ENCODE measurements at places on chromosomes 7 and 10.

GRCh38 chr7:84091318-84091717, 103.3 kb downstream of the SEMA3A start:
- DNase-seq, result no peak

DNA sequence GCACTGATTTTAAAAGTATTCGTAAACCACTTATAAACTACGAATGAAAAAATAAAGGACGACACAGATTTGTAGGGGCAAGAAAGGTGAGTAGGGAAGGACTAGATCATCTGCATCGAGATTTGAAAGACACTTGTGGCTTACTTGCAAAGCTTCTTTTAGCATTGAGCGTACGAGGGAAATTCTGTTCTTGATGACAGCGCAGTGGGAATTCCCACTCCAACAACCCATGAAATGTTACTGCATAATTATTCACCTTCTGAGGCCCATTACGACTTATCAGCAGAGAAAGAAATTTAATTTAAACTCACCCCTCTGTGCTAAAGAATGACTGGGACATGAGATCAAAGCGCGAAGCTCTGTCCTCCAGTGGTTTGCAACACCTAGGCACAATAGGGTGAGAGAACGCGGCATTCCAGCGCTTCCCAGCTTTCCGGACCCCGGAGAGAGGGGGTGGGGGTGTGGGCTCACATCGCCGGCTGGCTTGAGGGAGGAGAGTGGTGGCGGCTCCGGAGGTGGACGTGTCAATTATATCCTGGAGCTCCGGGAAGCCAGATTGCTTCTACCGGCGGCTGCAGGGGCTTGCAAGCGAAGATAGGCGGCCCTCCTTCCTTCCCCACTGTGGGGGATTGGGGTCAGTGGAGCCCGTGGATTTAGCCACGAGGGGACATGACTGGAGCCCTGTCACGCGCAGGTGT, 10.3 kb downstream of the SP8 start:
- DNase-seq, result no peak

DNA sequence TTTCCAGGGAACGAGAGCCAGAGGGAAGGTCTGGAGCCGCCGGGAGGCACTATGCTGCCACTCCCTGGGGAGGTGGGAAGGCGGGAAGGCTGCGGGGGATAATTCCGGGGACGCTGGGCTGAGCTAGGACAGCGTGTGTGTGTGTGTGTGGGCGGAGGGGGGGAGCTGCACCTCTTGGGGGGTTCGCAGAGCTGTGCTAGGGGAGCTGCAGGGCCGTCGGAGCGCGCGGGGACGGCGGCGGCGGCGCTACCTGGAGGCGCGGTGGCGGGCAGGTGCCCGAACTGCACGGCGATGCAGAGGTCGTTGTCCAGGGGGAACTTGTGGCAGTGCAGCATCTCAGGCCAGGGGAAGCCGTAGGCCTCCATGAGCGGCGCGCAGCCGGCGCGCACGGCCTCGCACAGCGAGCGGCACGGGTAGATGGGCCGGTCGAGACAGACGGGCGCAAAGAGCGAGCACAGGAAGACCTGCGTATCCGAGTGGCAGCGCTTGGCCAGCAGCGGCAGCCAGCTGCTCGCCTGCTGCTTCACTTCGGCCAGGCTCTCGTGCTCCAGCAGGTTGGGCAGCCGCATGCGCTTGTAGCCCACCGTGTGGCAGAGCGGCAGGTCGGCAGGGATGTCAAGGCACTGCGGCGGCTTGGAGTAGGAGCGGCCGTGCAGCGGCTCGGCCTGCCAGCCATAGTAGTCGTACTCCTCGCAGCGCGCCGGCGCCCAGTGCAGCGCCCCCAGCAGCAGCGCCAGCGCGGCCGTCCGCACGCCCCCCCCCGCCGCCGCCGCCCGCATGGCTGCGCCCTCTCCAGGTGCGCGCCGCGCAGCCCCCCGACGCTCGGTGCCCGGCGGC, 526 bp downstream of the SFRP5 start:
- no peak for DNase-seq

- DNase-seq, result no peak
Measured at GRCh38 chr7:141686670-141687069, 15.3 kb downstream of the DENND11 start.

DNA sequence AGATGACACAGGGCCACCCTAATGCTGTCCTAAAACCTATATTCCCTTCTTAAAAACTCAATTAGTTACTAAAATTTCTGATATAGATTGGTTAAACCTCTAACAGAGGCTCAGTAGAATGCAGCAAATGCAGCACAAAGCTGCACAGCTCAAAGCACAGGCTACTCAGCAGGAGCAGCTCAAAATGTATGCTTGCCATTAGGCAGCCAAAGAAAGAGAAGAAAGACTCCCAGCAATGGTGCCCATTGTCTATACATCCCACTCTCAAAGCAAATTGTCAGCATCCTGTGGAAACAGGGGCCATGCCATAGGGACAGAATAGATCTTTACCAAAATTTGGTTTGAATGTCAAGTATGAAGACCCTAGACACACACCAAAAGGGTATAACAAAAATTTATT, 73.5 kb downstream of the TFPI2 start:
- DNase-seq, result no peak

- no peak for DNase-seq
Measured at GRCh38 chr7:39656415-39656814, 33.0 kb downstream of the RALA start.

DNA sequence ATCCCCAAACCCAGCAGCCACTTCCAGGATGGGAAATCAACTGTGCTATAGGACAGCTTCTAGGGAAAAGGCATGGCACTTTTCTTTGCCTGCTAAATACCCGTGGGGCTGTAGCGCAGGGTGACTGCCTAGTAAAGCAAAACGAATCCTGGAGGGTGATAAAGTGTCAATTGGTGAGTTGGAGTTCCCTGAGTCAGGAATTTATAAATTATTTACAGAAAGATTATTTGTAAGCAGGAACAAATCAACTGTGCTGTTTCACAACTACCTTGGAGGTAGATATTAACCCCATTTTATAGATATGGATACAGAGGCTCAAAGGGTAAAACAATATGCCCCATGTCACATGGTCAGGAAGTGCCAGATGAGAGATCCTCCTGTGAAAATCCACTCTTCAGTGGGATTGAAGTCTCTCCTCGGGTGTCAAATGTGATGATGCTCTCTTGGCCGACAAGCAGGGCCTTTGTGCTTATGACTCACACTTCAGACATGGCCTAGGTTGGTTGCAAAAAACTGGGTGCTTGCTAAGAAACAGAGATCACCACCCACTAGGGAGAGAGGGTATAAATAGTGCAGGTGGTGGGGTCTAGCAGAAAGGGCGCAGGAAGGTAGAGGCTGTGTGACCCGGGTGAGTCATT, 383.2 kb upstream of the ZMIZ1 start:
- no peak for DNase-seq

DNA sequence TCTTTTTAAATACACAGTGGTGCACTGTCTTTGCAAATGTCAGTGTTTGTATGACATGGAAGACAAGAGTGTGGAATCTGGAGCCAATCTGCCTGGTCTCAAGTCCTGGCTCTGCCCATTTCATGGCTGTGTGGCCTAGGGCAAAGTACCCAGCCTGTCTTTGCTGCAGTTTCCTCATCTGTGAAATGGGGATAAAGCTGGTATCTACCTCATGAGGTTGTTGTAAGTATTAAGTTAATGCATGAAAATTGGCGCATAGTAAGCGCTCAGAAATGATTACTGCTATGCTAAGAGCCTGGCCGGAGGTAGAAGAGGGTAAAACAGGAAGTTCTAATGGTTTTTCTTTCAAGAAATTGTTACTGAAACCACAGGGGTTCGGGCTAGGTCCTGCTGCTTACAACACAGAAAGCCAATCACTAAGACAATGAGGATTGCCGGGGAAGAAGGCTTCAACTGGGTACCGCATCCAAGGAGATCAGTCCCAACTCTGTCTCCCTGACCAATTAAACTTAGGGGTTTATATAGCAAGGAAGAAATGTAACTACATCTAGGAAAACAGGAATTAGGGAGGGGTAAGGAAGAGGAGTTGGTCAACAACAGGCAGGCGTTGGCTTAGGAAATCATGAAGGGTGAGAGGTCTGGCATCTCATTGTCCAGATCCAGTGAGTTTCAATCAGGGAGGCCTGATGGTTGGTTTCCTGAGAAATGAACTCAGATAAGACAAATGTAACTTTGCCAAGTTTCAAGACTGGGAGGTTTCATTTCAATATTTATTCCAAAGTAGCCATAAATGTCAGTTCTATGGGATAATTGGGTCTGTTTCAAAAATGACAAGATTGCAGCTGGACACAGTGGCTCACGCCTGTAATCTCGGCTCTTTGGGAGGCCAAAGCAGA, 57.0 kb downstream of the CHST3 start:
- DNase-seq, result no peak

GRCh38 chr10:5484205-5484604, 15.2 kb downstream of the CALML5 start:
- DNase-seq, result peak; percentile 99

DNA sequence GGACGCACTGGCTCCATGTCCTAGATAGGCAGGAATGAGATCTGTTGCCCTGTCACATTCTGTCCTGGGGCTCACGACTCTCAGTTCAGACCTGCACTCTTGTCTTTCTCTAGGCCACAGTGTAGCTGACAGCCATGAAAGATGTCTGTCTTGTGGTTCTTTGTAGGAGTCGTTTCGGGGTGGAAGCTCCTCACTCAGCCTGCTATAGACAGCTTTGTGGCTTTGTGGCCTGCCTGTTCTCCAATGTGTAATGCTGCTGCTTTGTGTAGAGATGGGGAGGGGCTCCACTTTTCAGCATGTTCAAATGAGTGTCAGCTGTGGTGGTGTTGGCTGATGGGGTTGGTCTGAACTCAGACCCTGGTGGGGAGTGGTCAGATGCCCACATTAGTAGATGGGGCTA, 410.7 kb downstream of the ACTR3B start:
- no peak for DNase-seq

DNA sequence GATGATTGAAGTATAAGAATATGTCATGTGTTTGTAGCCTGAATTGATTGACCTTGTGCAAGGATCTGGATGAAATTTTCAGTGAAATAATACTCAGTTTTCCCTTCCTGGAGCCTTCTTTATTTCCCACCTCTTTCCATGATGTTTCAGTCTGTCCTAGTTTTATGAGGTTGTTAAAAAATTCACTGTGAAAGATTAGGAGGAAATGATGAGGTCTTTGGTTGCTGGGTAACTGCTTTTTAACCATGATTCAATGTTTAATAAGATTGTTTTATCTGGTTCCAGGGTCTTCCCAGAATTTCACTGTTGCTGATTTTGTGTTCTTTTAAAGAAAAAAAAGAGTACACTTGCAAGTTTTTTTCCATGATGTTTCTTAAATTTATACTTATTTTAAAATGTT, 221.5 kb downstream of the MBL2 start:
- DNase-seq, result no peak

DNA sequence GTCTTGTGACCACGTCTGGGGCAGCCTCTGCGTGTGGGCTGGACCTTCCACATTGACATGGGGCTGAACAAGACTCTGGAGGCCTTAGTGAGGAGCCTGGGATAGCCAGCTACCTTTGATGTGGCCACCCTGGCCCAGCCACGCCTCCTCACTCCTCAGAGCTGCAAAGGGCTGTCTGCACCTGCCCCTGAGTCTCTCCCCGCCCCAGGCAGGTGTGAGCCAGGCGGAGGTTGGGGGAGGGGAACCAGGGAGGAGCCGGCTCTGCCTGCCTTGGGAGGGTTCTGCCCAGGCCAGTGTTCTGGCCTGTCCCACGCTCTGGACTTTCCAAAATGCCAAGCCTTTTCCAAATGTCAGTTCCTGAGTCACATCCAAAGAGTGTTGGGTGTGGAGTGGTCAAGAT, 72.2 kb downstream of the GTF2IRD1 start:
- DNase-seq, result peak; percentile 36

- no peak for DNase-seq
Measured at GRCh38 chr7:139876622-139877283, 47.7 kb downstream of the TBXAS1 start.

- DNase-seq, result no peak
Measured at GRCh38 chr10:127415901-127416581, 133.1 kb upstream of the NPS start.

GRCh38 chr7:37943905-37944736, 23.7 kb downstream of the EPDR1 start:
- peak; percentile 51 for DNase-seq

DNA sequence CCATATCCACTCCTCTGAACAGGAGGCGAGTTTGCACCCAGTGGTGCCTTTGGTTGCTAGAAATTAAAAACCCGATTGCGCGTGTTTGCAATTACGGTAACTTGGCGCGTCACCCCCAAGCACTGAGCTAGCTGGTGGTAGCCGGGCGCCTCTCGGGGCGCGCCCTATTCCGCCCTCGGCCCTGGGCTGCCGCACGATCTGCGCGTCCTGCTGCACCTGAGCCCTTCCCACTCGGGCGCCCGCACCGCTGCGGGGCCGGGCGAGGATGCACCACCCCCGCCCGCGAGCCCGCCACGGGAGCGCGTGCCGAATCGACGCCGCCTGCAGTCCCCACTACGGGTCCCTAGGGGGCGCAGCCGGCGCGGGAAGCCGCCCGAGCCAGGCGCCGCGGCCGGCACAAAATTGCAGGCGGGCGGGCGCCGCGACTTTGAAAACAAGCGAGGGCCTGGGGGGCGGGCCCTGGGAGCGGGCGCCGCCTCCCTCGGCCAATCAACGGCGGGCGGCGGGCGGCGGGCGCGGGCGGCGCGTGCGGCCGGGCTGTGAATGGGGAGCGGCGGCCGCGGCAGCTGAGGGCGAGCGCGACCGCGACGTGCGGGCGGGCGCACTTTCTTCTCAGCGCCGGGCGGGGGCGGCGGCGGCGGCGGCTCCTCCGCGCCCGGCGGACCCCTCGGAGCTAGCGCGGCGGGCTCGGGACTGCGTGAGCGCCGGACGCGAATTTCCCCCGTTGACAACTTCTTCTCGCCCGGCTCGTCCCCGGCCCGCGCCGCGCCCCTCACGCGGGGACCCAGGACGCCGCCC, at the start of gene SDK1:
SDK1 (plus strand) TSS at position 602 of the 798 bp plus-strand sequence. CDS start 335 bp downstream, outside the sequence.
- peak; percentile 44 for DNase-seq

DNA sequence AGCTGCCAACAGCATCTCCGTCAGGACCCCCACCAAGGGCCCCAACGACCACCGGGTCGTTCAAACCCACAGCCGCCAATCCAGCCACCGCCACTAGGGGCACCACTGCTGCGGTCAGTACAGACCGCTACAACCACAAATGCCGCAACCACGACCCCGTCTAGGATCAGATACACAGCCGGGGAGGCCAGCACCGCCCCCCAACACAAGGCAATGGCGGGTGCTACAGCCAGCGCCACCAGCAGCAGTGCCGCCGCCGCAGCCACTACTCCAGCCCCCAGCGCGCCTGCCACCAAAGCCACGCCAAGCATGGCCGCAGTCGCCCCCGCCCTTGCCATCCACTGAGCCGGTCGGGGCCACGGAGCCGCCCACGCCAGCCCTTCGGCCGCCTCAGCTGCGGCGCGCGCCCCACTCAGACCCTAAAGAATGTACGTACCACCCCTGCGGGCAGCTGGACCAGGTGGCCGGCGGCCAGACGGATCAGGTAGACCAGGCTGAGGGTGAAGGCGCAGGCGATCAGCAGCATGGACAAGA, 473 bp downstream of the CYP51A1 start:
- no peak for DNase-seq

DNA sequence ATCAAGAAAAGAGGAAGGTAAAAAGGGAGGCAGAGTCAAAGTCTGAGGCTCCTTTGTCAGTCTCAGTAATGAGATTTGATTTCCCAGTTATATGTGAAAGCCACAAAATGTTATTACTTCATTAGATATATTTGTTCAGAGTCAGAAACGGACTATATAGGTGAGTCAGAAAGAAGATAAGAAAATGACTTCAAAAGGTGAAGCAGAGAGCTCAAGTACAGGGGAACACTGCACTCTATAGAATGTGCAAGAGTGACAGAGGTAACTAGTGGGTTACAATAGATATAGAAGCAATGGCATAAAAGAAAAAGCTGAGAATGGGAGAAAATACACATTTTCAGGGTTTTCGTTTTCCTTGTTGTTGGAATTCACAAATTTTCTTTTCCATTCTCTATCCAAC, 43.3 kb downstream of the DGKB start:
- DNase-seq, result no peak

Measured in epithelial cell of prostate (primary cell).